ENCODE measurements at places on chromosomes 2 and 18.

DNA sequence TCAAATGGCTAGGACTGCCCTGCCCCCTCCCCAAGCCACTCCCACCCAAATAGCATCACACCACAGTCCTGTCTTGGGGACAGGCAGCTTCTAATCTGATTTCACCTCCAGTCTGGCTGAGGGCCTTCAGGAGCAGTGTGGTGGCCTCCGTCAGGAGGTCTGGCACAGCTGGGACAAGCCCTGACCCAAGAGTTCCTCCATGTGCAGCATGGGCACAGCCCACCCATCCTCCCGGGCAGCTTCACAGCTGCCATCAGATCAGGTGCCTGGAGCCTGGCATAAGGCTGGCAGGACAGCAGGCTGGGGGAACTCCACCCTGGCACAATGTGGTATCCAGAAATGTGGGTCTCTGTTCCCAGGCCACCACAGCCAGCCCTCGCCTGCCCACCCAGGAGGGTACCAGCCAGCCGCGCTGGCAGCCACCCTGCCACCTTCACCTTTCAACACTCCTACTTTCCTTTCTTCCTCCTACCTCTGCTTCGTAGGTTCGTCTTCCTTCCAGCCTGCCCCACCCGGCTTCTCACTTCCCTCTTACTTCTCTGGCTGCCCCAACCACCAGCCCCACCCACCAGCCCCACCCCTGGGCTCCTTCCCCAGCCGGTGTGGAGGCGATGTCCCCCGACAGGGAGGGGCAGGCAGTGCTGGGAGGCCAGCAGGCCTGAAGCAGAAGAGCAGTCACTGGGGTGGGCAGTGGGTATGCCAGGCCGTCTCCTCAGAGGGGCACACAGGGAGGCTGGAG, at the start of gene CAPG:
Gene CAPG (minus strand): TSS at position 522 of the 739 bp plus-strand sequence. CDS start 8,221 bp downstream, outside the sequence.
- peak; percentile 26 for DNase-seq

DNA sequence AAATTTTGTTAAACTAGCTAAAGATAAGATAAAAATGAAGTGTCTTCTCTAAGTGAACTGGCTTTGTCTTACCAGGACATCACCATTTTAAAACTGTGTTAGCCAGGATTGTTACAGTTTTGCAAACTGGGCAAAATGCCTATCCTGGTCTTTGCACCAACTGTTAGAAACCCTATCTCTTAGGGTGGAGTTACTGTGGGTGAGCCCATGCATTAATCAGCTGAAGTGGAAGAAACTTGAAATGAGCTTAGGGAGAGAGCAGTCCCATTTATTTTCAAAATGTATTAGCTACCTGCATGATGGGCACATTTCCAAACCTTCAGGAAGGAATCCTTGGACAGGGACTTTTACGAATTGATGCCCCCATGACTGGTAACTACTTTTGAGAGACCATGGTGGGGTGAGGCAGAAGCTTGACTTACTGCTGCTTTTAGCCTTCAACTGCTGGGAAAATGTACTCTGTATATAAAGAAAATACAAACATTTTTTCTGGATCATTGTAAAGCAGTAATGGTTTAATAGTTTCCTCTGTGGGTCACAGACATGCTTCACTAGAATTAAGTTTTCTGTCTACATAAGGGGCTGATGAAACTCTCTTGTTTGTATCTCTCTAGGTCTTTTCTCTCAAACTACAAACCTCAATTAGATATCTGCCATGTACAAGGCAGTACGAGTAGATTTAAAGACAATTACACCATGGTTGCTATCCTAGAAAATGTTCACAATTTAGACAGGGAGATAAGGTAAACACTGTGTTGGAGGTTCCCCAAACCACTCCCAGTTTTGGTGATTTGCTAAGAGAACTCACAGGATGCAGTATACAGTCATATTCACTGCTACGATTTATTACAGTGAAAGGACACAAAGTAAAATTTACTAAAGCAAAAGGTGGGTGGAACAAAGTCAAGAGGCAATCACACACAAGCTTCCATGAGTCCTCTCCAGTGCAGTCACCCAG, 321.4 kb upstream of the MMADHC start:
- DNase-seq: no peak

- DNase-seq: no peak
These were observed 84.8 kb downstream of the VRK2 start for GRCh38 chr2:58131191-58132011.

- DNase-seq: no peak
These were observed 71.5 kb upstream of the PSME4 start for GRCh38 chr2:54042341-54042740.

- DNase-seq: no peak
These were observed 18.1 kb downstream of the ZNF516 start for GRCh38 chr18:76476665-76477561.

DNA sequence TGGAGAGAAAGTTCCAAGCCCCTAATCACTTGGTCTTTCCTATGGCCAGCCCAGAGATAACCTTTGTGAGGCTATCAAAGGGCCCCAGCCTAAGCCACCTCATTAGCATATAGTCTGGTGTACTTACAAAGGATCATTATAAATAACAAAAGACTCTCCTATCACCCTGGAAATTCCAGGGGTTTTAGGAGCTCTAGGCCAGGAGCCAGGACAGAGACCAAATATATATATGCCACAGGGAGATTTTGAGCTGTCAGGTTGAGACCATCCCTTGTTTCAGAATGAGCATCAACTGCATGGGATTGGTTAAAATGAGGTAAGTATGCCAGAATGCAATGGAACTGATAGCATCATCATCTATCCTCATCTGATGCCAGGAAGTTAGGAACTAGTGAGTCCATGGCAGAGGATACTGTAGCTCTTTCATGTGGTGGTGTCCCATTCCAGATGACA, 32.1 kb upstream of the CHRNA1 start:
- no peak for DNase-seq

- DNase-seq: no peak
These were observed 972 bp upstream of the CELF4 start for GRCh38 chr18:37566479-37567060.

DNA sequence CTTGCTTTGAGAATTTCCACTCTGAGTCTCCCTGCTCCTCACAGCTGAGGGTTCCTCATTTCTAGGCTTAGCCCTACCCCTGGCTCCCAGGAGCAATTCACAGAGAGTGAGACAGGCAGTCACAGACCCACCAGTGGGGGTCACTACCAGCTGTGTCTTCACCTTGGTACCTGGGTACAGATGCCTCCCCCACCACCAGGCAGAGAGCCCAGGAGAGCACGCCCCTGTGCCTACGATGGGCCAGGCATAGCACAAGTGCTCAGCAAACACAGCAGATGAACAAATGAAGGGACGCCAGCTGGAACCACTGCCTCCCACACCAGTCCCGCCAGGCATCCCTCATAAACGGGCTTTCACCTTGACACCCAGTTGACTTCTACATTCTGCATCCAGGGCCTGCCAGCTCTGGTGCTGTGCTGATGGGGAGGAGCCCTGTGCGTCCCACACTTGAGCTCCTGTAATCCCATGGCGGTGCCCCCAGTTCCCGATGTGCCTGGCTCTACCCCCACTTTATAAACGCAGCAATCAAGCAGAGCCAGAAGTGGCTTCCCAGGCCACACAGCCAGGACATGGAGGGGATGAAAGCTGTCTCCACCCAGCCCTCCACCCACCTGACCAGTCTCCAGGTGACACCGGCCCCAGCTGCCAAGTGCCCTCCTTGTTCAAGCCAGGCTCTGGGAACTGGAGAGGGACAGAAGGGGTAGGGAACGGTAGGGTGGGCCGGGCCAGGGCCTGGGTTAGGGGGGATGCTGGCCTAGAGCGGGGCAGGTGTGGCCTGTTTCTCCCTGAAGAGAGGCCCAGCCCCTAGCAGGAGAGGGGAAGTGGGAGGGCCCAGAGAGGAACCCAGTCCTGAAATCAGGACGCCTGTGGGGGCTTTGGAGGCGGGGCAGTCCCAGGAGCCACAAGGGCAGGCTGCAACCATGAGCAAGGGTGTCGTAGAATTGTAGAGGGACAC, 42.5 kb downstream of the SCTR start:
- no peak for DNase-seq

GRCh38 chr2:100110614-100111000, 31.8 kb downstream of the AFF3 start:
- no peak for DNase-seq

DNA sequence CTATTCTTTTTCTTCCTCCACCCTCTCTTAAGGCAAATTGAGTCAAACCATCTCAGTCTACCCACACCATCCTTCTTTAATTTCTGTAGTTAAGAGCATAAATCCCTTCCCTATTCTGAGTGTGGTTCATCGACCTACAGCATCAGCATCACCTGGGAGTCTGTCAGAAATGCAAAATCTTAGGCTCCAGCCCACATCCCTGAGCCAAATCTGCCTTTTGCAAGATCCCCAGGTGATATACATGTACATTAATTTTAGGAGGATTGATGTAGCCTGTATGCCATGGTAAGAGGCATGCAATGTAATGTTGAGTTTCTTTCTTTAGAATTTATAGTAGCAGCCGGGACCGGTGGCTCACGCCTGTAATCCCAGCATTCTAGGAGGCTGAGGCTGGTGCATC, 151.7 kb upstream of the TNP1 start:
- no peak for DNase-seq

DNA sequence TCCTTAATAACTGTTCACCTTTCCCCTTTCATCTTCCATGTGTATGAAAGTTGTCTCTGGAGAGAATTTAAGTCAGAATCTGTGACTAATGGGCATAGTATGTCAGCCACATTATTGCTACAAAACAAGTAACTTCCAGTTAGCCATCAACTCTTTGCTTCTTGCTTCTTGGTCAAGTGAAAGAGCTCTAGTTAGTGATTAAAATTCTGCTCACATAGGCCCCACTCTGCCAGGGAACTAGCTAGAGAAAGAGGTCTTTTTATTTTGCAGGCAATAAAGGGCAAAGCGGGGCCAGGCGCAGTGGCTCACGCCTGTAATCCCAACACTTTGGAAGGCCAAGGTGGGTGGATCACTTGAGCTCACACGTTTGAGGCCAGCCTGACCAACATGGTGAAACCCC, 64.6 kb downstream of the COLEC12 start:
- DNase-seq: no peak

GRCh38 chr18:10234912-10235660, 219.3 kb upstream of the APCDD1 start:
- no peak for DNase-seq
